Neural progenitor cell (in vitro differentiated cells): ENCODE measurements at places on chromosomes 13 and 19.
A peak's percentile ranks its signal among the peaks of the same experiment; 100 is the strongest.

GRCh38 chr13:86731987-86732386 lies 932.8 kb upstream of the SLITRK6 start:
- no peak for DNase-seq

- DNase-seq: peak; percentile 71
Measured at GRCh38 chr19:49591731-49592485, 926 bp downstream of the PRR12 start.

GRCh38 chr13:76735641-76736040 lies 150.6 kb downstream of the KCTD12 start:
- DNase-seq: no peak

DNA sequence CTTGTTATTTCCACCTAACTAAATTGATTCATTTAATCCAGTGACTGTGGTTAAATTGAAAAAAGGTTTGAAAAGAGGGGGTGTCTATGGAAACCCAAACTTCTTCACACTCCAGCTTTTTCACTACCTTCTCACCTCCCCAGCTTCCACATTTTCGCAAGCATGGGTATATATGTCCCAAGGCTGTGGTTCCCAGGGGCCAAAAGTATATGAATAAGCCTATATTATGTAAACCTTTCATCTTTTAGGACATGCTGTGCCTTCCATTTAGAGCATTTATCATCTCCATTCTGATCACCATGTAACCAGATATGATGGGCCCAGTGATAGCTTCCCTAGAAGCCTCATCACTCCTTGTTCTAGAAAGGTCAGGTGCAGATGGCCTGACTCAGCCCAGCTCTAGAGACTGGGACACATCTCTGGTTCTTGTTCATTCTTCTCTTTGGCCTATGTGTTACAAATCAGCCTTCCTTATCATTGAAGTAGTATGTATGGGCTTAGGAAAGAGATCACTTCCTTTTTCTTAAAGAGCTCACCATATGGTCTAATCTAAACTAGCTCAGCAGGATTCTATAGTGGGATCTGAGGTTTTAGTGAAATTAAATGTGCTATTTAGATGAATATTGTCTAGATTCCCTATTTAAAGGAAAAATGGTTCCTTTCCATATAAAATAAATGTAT lies 19.5 kb upstream of the ARL11 start:
- no peak for DNase-seq

DNA sequence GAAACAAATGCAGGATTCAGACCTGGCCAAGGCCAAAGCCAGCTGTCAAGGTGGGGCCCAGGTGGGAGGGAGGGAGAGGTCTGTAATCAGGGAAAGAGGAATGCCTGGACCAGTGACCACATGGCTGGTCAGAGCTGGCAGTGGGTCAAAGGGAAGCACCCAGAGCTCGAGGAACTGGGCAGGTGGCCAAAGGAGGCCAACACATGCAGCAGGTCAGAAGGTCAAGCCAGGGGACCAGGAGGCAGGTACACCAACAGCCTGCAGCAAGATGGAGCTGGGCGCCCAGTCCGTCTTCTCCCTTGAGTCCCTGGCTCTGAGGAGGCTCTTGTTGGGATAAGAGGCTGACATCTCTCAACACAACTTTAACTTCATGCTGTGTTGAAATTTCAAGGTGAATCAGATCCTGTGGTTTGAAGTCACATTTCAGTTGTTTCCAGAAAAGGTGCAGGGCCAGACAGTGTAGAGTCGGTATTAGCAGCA lies 17.1 kb downstream of the GPATCH1 start:
- DNase-seq: no peak

DNA sequence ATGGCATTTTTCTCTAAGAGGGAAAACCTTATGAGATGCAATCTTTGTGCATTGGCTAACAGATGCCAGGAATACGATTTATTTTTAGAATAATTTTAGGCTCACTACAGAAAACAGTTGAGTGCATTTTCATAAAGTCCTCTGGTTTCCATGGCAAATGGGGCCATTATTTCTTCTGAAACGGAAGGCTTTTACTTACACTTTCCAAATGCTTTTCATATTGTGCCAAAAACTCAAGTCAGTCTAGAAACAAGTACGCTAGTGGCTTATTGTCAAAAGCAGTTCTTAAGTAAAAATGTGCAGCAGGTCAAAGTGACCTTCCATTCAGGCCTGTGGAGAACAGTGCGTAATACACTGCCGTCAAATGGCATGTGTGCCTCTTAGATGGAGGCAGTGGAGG lies 628.7 kb downstream of the EFNB2 start:
- no peak for DNase-seq

GRCh38 chr13:79030513-79030912 lies 371.6 kb upstream of the OBI1 start:
- DNase-seq: no peak

- DNase-seq: no peak
Measured at GRCh38 chr13:36126491-36126890, 4.7 kb downstream of the DCLK1 start.

- DNase-seq: peak; percentile 93
Measured at GRCh38 chr19:35693835-35694599, 10.3 kb upstream of the ZBTB32 start.

- peak; percentile 19 for DNase-seq
Measured at GRCh38 chr13:94224670-94225069, 254.8 kb downstream of the DCT start.

GRCh38 chr13:53341144-53341510 lies 312.5 kb downstream of the OLFM4 start:
- no peak for DNase-seq
